ENCODE measurements at places on chromosomes 4 and X.

DNA sequence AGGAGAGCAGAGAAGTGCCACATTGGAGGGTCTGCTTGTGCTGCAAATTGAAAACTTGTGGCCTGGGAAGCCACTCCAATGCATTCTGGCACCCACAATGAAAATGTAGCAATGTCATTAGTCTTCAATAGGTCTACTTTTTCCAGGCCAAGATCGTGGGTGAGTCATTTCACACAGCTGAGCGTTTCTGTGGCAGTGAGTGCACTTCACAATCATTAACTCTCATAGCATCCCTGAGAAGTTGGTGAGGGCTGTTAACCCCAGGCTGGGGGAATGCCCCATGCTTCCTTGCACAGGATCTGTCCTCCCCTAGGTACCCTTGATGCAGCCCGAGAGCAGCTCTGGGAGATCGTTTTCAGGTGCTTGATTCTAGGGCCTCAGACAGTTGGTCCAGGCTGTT is 196.8 kb upstream of the ATP6AP2 start:
- DNase-seq, result no peak

DNA sequence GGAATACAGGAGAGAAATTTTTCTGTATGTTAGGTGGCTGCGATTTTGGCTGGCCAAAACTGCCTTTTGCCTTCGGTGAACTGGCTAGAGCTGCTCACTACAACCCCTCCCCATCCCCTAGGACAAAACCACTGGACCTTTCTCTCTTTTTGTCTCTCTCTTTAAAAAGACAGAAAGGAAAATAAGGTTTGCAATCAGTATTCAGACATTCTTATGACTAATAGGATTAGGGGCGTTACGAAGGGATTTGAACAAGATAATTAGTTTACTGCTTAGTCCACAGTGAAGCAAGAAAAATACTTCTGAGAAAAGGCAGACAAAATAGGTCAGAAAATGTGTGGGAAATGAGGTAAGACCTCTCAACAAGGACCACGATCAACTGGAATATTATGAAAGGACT is 180.4 kb downstream of the SLIT2 start:
- DNase-seq, result no peak

- DNase-seq, result no peak
These were observed 189.2 kb downstream of the SHROOM3 start for GRCh38 chr4:76624241-76624681.

DNA sequence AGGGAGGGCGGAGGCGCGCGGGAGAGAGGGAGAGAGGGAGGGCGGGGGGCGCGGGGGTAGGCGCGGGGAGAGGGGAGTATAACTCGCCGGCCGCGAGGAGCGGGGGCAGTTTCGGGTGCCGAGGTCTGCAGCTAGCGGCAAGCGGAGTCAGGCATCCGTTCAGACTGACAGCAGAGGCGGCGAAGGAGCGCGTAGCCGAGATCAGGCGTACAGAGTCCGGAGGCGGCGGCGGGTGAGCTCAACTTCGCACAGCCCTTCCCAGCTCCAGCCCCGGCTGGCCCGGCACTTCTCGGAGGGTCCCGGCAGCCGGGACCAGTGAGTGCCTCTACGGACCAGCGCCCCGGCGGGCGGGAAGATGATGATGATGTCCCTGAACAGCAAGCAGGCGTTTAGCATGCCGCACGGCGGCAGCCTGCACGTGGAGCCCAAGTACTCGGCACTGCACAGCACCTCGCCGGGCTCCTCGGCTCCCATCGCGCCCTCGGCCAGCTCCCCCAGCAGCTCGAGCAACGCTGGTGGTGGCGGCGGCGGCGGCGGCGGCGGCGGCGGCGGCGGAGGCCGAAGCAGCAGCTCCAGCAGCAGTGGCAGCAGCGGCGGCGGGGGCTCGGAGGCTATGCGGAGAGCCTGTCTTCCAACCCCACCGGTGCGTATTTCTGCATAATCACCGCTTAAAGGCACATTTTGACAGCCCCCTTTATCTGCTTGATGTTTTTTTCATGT is at the start of gene POU4F2:
Gene POU4F2 (plus strand): TSS at position 108 of the 720 bp plus-strand sequence. CDS start 248 bp downstream, at position 356.
- no peak for DNase-seq

GRCh38 chrX:150223176-150224015 is 139.7 kb upstream of the MAMLD1 start:
- no peak for DNase-seq

DNA sequence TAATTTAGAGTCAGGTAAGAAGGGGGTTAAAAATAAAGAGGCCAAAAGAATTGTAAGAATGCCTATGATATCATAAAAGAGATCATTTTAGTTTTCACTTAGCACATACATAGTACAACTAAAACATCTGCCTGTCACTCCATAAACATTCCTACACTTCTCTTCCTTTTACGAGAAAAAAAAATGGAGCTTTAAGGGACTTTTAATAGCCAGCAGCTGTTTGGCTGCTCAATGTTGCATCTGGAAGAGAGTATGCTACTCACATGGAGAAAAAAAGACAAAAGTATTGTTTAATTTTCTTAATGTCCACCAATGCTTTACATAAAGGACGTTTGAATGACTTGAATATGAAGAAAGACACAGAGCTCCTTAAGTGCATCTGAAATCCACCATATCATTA is 48.7 kb upstream of the TNIP3 start:
- DNase-seq, result no peak

GRCh38 chrX:134144231-134144630 is 92.8 kb upstream of the CCDC160 start:
- no peak for DNase-seq

DNA sequence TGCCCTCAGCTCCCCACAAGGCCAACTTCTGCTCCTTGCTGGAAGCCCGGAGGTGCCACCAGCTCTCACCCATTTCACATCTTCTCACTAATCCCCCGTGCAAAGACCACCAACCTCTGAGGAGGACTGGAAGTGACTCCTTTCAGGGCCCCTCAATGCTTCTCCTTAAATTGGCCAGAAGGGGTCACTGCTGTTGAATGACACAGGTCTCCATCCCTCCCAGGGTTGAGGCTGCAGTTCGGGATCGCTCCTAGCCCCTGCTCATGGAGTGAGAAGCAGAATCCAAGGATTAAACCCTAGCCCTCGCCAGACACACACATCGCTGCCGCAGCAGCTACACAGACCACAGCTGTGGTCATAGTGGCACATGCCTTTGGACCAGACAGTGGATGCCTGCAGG is 279.5 kb upstream of the TAPT1 start:
- no peak for DNase-seq

DNA sequence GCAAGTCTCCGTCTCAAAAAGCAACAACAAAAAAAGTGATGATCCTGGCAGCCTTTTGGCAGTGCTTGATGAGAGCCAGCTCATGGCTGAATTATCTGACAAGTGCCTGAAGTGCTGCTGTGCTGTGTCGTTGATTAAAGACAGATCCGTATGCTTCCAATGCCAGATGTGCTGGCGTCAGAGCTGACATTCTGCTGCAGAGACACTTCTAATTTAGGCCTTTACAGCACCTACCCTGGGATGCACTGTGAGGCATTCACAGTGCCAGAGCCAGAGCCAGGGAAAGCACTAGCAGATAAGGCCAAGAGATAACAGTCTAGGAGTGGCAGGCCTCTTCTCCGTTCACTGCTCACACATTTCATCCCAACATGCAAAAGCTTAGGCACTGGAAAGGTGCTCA is 995.5 kb downstream of the RAB28 start:
- DNase-seq, result no peak

DNA sequence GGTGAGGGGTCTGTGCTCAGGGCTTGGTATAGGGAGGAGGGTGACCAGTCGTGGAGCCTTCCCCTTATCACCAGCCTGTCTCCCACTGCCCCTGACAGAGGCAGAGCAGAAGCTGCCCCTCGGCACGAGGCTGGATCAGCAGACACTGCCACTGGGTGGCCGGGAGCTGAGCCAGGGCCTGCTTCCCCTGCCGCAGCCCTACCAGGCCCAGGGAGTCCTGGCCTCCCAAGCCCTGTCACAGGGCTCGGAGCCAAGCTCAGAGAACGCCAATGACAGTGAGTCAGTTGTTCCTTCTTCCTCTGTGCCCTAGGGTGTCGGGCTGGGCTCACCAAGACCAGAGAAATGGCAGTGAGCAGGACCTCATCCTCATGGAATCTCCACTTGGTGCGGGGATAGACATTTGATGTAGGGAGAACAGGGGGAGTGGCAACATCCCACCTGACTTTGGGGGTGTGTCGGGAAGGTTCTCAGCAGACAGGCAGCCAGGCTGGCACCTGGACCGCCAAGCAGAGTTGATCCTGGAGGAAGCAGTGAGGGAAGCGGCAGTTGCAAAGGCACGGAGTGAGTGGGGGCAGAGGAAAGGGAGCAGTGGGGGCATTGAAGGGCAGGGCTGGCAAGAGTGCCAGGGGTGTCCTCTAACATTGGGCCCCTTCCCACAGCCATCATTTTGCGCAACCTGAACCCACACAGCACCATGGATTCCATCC is 14.3 kb upstream of the UBA1 start:
- DNase-seq, result no peak

DNA sequence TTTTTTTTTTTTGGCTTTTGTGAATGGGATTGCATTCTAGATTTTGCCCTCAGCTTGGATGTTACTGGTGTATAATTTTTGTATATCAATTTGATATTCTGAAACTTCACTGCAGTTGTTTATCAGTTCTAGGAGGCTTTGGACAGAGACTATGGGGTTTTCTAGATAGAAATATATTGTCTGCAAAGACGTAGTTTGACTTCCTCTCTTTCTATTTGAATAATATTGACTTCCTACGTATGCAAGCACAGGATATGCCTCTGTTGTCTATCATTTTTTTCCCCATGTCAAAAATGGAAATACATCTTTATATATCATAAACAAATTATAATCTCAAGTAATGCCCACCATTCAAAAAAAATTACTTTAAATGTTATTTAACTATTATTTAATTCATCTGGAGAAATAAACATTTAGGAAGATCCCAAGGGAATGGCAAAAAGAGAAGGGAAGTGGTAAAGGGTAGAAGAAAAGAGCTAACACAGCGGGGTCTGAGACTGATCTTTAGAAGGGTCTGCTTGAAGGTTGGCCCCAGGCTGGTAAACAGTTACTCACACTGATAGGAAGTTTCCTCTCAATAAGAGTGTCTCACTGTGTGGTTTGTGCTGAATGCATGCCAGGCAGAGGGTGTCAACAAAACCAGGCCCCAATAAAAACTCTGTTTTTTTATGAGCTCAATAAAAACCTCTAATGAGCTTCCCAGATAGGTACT is 35.7 kb downstream of the ZNF518B start:
- DNase-seq, result no peak

DNA sequence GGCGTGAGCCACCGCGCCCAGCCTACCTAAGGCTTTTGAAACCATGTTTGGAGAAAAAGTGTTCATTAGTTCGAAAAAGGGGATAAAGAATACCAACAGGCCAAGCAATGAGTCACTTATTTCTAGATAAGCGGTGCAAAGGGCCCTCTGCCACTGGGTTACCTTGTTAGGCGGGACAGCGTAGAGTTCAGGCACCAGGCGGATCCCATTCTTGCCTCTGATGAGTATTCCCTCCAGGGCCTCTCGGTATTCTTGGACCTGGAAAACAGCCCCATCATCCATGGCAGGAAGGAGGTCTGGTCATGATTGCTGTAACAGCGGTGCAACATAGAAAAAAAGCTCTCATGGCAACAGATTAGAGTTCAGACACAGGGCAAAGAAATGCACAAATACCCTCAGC is 48.0 kb downstream of the PHKA2 start:
- no peak for DNase-seq

DNA sequence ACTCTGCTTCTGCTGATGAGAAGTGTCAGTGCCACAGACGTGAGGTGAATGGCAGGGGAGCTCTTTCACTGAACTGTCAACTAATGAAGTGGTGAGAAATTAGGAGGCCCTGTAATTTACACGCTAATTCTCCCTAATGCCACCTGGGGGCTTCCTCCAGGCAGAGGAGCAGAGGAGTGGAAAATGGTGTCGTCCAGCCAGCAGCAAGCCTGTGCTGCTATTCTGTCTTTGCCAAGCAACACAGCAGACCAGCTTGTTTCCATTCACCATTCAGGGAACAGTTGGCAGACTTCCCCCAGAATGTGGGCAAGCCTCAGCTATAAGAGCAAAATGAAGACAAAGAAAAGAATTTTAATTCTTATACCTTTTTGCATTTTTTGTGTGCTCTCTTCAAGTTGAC is 245.2 kb upstream of the TET2 start:
- no peak for DNase-seq

DNA sequence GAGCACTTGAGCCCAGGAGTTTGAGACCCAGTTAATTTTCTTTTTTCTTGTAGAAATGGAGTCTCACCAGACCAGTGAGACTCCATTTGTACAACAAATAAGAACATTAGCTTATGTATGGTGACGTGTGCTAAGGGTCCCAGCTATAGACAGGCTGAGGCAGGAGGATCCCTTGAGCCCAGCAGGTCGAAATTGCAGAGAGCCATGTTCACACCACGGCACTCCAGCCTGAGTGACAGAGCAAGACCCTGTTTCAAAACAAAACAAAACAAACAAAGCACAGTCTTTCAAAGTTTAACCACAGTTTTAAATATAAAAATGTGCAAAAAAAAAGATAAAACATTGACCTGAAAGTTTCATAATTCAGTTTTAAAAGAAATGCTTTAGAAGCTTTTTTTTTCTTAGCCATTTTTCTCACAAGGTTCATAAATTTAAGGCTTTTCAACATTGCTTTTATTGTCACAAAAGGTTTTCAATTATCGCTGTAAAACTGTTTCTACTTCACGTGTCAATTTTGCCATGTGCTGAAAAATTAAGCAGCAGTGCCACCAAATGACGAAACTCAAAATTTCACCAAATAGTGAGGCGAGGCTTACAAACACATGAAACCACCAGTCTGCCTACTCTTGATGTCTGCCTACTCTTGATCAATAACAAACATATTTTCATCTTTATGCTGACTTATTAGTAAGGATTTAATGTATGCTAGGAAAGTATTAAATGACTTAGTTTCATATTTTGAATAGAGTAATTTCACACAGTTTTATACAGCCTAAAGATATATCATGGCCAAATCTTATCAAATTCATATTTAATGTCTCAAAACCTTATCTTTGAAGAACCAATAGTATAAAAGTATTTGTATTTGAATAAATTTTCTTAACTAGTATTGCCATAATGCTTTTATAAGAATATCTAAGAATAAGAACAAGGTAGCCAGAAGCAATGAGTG is 126.3 kb downstream of the NEK1 start:
- DNase-seq, result no peak

DNA sequence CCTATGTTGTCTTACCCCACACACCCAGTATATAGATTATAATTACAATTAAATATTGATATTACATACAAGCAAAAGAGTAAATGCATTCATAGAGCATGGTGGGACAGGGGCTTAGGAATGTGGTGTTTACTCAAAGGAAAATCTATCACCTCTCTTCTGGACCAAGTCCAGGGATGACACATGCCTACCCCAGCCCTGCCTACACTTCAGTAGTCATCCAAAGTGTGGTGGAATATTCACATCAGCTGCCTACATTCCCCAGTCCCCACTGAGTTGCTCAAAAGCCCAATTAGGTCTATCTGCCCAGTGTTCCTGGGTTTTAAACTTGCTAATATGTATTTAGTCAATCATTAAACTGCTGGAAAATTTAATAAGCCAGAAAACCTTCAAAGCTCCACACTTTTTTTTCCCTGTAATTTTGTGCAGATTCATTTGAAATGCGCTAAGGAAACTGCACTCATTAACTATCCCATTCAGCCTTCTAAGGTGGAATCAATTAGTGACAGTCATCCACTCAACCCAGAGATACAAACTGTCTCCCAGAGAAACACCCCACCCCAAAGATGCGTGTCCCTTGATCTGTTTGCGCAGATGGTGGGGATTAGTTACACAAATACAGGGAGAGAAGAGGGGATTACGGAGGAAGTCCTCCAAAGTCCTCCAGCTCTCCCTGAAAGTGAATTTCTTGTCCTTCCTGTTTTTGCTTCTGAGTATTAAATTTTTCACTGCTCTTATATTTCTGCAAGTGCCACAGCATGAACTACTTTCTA is 91.7 kb upstream of the KDR start:
- DNase-seq, result no peak

GRCh38 chr4:138216272-138216867 is 25.8 kb downstream of the SLC7A11 start:
- no peak for DNase-seq
